ENCODE measurements at places on chromosomes 5 and 9.

DNA sequence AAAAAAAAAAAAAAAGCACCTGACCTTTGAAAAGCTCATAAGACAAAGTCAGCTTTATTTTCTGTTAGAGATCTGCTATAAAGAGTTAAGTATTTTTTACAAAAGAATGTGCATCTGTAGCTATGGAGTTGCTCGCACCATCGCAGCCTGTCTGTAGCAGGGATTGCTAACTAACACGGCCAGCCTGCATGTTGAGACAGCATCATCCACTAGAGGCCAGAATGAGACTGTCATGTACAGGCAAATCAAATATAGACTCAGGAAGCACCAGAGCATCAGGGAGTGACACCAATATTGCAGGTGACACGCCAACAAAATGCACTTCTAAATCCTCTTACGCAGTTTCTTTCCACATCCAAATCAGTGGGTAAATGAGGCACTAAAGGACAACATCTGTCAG lies 136.3 kb upstream of the RASEF start:
- peak; percentile 45 for DNase-seq

DNA sequence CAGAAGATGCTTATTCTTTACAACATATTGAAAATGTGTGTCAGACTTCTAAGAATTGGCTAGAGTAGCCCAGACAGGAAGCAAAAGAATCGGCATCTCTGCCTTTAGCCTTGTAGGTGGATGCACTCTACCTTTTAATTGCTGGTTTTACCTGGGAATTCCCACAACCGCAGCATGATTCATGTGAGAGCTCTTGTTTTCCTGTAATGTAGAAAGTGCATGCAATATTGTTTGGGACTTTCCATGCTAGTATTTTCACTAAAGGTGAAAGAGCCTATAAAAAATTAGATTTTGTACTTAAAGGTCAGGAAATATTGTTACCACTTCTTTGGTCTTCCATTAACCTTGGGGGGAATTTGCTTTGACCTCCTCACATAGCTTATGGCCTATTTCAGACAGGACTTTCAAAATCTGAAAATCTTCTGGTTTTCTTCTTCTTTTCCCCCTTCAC lies 89.8 kb downstream of the NTRK2 start:
- DNase-seq, result no peak

GRCh38 chr5:122864400-122864799 lies 19.0 kb downstream of the SNX24 start:
- no peak for DNase-seq

GRCh38 chr5:22615964-22616363 lies 237.2 kb downstream of the CDH12 start:
- no peak for DNase-seq

DNA sequence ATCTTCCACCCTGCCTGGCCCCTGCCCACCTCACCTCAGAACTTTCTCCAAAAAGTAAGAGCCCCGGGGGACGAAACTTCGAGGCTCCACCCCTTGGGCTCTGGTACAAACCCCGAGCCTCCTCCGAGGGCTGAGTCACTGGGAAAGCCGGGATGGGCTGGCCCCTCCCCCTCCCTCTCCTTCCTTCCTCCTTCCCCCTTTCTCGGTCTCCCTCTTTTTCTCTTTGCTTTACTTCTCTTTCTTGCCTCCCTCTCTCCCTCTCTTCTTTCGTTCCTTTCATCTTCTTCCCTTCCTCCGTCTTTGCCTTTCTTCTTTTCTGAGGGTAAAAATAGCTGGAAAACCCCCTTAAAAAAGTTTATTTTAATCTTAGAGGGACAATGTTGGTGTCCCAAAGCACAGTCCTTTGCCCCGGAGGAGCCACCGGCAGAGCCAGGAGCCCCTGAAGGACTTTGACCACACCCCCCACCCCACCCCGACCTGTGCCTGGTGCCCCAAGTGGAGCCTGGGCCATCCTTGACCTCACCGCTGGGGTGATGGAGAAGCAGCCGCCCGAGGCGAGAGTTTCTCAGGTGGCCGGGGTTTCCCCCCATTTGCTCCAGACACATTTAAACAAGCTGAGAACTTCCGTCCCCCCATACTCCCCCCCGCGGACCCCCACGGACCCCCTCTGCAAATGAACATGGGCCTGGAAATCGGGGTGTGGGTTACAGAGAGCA lies 5.7 kb upstream of the NOTCH1 start:
- no peak for DNase-seq

DNA sequence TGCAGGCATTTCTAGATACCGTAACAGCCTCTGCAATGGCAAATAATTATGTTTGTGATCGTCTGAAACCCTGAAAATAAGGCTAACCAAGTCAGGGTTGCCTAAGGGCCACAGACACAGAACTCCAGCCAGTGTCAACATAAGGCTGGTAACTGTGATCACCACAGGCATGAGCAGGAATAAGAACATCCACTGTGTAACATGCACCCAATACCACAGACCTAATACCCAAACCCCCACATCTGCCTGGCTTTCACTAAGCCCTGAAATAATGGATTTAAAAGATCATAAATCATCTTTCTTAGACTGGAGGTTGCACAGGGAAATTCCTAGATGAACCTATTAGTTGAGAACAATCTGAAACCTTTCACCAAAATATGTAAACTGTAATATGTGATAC lies 394.5 kb downstream of the NFIB start:
- DNase-seq, result no peak

DNA sequence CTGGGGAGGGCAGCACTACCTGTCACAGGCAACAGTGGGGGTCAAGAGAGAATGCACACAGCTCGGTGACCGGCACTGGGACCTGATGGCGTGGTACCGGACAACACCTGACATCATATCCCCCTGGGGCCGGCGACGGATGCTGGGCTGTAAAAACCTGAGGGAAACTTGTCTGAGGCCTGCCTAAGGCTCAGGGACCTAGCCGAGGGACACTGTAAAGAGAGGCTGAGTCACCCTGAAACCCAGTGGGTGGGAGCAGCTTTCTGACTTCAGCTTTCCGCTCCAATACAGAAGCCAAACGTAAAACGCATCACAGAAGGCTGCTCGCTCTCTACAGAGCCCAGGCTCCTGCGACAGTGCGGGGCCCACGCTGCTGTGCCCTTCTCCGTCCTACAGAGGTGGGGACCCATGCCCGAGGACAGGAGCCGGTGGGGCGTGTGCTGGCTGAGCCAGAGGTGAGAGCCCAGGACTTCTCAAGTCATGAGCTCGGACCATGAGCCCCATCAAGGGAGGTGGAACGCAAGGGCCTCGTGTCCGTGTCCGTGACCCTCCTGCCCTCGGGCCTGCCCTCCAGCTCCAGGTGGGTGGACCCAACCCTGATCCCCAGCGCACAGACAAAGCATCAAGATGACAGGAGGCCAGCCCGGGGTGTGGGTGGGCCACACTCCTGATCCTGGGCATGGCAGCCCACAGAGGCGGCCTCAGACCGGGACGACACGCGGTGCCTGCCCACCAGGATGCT lies 5.3 kb downstream of the RALGDS start:
- DNase-seq, result no peak

GRCh38 chr5:102853680-102854079 lies 98.6 kb downstream of the PAM start:
- DNase-seq, result no peak

DNA sequence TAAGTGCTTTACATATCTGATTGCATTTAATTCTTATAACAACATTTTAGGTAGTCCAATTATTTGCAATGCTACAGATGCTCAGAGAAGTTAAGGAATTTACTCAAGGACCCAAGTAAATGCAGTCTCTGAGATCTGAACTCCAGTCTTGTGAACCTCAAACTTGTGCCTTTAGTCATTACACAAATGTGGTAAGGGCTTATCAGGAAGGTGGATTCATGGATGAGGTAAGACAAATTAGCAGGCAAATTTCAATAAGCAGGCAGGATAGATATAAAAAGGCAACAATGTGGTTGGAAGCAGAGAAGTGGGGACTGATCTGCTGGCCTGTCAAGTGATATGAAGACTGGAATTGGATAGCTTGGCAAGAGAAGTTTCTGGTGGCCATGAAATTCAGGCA lies 29.5 kb downstream of the HMHB1 start:
- no peak for DNase-seq

DNA sequence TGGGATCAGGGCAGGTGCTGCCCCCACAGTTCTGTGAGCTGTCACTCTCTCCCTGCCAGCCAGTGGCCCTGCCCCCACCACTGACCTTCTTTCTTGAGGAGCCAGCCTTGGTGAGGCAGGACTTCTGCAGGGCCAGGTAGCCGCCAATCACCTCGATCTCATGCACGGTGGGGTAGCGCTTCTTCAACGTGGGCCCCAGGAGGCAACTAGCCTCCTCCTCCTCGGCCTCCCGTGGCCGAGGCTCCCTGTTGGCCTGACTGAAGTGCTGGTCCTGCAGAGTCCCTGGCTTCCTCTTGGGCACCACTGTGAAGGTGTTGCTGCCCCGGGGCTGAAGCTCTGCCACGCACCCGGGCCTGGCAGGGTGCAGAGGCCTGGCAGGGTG lies 1.6 kb downstream of the TPRN start:
- no peak for DNase-seq

GRCh38 chr5:150649108-150650020 lies 8.9 kb downstream of the SYNPO start:
- DNase-seq, result no peak

DNA sequence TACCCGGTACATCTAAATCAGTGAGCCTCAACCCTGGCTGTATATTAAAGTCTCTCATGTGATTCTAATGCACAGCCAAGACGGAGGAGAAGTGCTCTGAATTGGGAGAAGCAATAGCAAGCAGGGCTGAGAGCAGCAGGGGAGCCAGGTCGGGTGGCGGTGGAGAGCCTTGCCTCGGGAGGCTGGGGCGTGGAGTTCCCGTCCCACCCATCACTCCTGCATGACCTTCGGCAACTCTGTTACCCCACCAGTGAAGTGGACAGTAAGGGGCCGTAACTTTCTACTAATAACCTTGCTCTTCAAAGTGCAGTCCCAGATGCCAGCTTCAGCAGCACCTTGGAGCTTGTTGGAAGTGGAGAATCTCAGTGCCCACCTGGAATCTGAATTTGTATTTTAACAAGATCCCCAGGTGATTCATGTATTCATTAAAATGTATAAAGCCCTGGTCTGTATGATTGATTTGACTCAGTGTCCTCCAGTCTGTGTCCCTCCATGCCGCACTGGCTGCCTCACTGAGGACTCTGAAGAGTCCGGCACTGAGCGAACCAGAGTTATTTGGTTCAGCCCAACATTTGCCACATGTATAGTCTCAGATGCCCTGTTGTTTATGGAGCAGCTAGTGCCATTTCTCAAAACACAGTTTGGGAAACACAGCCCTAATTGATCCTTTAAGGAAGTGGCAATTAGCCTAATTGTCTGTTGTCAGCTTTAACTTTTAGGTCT lies 6.5 kb downstream of the ERGIC1 start:
- DNase-seq, result no peak

DNA sequence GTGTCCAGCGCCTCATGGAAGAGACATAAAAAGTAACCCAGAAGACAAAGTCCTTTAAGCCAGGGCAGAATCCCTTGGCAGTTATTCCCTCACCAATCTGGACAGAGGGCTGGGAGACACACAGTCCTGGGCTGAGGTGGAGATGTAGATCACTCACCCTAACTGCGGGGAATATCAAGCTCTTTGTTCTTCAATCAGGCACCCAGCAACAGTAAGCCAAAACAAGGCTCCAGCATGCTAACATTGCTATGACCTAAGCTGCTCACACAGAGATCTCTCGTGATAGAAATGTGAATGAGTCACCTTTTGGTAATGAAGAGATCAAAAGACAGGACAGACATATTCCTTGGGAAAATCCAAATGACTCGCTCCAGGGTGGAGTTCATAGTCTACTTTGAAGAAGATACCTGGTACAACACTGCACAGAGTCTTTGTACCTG lies 101.3 kb downstream of the FBN2 start:
- DNase-seq, result peak; percentile 38

DNA sequence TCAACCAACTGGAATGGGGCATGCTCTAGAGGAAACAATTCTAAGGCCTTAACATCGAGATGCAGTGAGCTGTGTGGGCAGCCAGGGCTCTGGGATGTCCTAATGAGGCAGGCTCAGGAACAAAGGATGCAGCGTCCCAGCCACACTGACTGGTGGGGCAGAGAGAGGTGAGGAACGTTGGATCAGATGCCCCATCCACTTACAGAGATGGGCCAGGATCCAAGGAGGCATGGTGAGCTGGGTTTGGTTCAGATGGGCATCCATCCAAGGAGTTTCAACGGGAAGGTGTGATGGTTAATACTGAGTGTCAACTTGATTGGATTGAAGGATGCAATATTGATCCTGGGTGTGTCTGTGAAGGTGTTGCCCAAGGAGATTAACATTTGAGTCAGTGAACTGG lies 15.5 kb upstream of the MARCHF6 start:
- DNase-seq, result no peak
